ENCODE measurements at places on chromosomes 2 and 18.

DNA sequence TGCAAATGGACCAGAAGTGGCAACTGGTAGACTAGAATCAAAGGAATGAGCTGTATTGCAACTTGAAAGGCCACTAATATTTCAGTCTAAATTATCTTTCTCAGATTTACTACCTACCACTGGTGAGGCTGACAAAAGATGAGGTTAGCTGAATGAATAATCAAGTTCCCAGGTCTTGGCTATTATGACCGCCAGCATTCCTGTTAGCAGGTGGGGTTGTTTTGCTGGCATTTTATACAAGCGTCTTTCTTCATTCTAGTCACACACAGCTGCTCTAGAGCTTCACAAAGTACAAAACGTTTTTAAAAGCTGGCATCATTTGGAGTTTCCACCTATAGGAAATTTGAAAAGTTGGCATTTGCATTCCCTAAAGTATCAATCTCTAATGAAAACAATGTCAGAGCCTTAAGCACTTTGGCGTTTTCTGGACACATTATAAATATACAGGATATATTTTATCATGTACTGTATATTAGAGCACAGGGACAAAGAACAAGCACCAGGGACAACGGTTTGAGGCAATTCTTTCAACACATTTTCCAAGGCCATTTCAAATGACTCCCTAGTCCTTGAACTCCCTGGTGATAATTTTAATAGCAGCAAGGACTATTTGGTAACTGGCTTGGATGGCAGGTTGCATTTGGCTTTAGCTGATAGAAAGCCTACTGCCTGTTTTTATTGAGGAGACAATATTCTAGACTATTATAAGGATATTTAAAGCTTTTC, 410.2 kb upstream of the CHST9 start:
- no peak for DNase-seq

GRCh38 chr2:188523919-188524318, 232.2 kb downstream of the GULP1 start:
- no peak for DNase-seq

- DNase-seq: no peak
Measured at GRCh38 chr18:63795606-63796005, 20.4 kb downstream of the SERPINB7 start.

DNA sequence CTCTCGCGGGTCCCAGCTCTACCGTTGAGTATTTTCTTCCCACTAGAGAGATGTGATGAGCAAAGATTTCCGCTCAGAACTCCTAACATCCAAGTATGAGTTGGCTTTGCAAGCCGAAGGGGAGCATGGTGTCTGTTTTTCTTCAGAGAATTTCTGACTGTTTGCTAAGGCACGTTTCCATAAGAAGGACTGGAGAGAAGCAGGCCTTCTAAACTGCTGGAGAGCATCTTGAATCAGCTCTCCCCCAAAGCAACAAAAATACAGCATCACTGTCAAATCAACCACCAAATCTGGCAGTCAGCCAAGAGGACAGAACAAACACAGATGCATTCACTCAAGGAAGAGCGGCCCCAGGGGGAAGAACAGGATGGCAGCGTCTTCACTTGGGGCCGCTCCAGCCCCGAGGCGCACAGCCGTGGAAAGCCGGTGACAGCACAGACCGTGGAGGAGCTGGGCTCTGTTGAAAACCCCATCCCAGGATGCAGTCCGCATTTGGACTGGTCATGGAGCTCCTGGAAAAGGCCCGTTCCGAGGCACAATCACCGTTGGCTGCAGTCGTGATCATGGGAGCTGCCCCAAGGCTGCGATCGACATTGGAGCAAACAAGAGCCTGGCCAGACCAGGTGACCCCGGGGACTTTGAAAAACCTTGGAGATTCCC, 101.4 kb downstream of the NFATC1 start:
- DNase-seq: no peak

- peak; percentile 24 for DNase-seq
Measured at GRCh38 chr18:33839452-33840211, 261.6 kb downstream of the ASXL3 start.

GRCh38 chr18:60892855-60893254, 440.4 kb upstream of the CDH20 start:
- no peak for DNase-seq

DNA sequence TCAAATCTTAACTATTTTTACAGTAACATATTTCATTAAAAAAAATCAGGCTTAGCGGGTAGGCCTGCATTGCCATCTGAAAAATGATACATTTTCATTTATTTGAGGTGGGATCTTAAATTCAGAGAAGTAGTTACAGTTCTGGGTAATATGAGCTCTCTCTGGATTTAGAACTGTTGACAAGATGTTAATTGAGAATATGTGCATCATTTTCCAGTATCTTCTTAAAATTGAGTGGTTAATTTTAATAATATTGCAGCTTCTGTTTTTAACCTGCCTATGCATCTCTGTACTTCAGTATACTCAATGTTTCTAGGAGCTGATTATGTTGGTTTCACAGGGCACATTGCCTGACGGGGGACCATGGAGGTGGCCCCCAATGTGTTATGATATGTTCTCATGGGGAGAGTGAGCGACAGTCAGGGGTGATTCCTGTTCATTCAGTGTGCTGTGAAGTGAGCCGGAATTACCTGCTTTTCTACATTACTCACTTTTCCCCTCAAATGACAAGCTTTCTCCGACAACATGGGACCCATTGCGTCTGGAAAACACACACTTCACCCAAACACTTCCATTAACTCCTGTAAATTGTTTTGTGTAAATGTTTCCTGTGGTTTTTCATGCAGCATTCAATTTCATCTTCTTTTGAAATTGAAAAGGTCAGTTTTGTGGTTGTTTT, 406.2 kb downstream of the MTX2 start:
- no peak for DNase-seq

GRCh38 chr2:134335601-134336000, 81.7 kb downstream of the MGAT5 start:
- no peak for DNase-seq

- no peak for DNase-seq
Measured at GRCh38 chr2:206075113-206075512, 10.9 kb downstream of the INO80D start.

GRCh38 chr18:6561016-6561415, 146.3 kb upstream of the L3MBTL4 start:
- DNase-seq: no peak

DNA sequence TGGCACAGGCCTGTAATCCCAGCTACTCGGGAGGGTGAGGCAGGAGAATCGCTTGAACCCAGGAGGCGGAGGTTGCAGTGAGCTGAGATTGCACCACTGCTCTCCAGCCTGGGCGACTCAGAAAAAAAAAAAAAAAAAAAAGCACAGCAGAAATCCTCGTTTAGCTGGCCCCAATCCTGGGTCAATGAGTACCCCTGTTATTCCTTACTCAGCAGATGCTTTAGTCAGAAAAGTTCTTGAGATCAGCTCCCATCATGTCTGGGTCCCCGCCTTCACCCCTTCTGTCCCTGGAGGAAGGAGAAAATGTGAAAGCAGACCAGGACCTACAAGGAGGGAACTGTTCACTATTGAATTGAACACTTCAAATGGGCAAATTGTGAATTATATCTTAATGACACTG, 16.4 kb upstream of the KCNG3 start:
- DNase-seq: no peak

- DNase-seq: no peak
Measured at GRCh38 chr2:233996461-233996860, 54.0 kb upstream of the SPP2 start.

- no peak for DNase-seq
Measured at GRCh38 chr18:36372903-36373311, 75.4 kb downstream of the FHOD3 start.

DNA sequence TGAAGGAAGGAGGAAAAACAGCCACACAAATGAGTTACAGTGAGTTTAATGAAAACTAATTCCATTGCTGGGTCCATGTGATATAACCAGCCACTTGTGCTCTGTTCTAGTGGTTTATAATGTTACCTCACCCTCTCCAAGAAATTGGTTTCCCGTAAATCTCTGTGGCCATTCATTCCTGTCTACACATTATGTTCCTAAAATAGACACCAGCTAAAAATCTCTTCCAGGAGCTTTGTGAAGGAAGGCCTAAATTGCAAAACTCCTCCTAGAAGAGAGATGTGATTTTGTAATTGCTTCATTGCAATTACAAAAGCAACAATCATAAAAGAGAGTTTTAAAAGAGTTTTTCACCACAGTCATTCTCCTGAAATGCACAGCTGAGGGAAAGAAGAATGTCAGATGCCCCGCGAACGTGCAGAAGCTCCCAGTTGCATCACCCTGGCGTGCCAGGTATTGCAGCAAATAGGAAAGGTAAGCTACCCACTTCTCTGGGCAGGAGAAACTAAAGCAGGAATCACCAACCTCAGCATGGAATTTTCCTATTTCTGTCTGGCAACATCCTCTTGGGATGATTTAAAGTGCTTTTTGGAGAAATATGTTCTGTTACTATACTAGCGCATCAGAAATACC, 1.7 kb downstream of the SCN1A start:
- DNase-seq: no peak

DNA sequence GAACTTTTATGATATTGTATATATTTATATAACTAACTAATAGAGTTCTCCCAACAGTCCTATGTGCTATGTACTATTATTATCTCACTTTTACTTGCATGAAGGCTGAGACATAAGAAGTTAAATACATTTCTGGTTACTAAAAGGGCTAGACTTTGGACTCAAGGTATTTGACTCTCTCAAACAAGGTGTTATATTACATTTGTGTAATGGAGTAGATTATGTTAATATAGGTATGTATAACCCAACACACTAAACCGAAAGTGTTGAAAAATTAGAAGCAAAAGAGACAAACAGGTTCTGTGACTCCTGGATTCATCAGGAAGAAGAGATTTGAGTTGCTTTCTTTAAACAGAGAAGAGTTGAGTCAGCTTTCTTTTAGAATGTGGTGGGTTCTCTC, 733.6 kb upstream of the ZEB2 start:
- no peak for DNase-seq

DNA sequence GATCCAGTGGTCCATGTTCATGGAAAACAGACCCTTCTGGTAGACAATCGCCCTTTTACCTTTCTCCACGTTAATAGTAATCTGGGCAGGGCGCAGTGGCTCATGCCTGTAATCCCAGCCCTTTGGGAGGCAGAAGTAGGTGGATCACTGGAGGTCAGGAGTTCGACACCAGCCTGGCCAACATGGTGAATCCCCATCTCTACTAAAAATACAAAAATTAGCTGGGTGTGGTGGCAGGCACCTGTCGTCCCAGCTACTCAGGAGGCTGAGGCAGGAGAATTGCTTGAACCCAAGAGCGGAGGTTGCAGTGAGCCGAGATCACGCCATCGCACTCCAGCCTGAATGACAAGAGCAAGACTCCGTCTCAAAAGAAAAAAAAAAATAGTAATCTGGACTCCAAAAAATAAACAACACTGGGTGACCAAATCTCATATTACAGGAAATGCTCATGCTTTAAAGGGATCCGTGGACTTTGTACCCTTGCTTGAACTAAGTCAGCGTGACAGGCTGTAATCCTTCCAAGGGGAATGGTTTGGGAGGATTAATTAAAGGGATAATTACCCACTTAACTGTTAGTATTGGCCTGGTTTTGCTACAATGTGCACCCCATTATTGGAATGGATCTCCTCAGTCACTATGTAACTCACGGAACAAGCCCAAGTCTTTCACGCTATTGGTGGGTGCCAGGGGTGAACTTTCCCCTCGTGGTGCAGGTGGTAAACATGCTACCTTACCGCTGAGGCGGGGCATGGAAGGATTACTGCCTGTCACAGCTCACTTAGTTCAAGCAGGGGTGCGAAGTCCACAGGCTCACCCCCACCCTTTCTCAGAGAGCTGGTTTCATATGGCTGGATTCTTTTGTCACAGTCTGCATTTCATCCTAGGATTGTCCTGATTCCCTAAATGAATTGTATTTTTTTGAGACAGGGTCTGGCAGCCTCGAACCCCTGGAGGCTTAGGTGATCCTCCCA, 36.7 kb downstream of the PROC start:
- no peak for DNase-seq

DNA sequence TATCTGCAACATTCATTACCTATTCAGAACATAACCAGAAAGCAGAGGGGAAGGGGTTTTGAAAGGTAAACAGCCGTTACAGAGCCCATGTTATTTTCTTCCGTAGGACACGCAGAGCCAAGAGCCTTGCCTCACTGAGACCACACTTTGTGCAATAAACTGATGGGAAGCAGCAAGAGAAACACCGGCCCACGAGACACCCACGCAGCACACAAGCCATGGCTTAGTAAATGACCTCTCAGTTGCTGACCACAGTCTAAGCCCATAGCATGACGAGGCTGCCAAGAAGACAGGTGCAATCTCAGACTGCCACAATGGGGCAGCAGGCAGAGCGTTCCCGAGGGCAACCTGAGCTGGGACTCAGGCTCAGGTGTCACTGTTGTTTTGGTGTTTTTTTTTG, 59.6 kb downstream of the CABYR start:
- DNase-seq: peak; percentile 75

GRCh38 chr2:58764338-58765104, 523.4 kb upstream of the FANCL start:
- no peak for DNase-seq

DNA sequence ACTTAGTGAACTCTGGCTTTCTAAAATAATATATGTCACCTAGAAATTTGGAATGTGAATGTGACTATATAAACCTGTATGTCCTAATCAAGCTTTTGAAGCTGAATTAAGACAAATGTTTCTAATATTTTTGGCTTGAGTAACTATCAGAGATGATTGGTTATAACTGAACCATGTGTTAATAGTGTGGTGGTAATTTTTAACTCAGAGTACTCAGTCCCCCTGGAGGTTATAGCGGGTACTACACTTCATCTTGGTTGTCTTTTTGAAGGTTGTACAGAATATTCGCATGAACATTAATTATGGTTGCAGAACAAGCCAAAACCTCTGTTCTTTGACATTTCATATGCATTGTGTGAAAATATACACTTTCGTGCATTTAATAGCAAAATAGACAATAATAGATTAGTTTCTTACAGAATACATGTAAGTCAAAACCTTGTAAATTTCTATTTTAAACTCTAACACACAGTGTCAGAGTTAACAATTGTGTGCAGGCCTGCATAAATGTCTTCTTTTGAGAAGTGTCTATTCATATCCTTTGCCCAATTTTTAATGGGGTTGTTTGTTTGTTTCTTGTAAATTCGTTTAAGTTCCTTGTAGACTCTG, 86.0 kb downstream of the OSBPL6 start:
- peak; percentile 87 for DNase-seq

- no peak for DNase-seq
Measured at GRCh38 chr2:217325816-217326215, 466.0 kb upstream of the TNP1 start.

DNA sequence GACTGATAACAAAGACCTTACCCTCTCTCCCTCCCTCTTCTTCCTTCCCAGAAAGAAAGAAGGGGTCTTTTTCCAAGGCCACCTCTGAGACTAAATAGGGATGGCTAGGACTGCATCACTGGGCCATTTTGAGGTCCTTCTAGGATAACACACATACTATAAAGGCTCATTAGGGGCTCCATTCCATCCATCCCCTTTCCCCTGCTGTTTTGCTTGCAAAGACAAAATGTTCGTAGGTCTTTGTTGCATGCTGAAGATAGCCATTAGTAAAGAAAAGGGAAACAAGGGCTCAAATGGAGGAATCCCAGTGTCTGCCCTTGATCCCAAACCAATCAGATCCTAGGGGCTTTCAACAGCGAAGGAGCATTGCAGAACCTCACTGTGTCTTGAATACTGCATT, 344.3 kb downstream of the CYP26B1 start:
- DNase-seq: no peak
